ENCODE measurements at places on chromosomes 5 and 9. TPM values are rescaled to one million over a fixed set of nuclear protein-coding genes. Genes with fewer than 3 reads are reported as not detected.

Gene TRIP13
- 0.95 TPM for total RNA-seq

Gene SHISAL2B
- not detected for total RNA-seq

Gene NTRK2
- 0.05 TPM for total RNA-seq

Gene TAF11L10
- not detected for total RNA-seq

Gene SLC6A18
- not detected for total RNA-seq

Gene PGM5
- total RNA-seq, result 0.20 TPM

Gene BTNL8
- not detected for total RNA-seq

Gene ABL1
- 37.7 TPM for total RNA-seq

Gene RANBP3L
- not detected for total RNA-seq

Gene NRARP
- 2.7 TPM for total RNA-seq

Gene ESM1
- total RNA-seq, result not detected

Gene BRD9
- 127 TPM for total RNA-seq

Gene LHX3
- total RNA-seq, result not detected
